ENCODE measurements at places on chromosomes 11 and 22.

GRCh38 chr11:8826901-8827560 is 84.0 kb upstream of the AKIP1 start:
- no peak for DNase-seq

DNA sequence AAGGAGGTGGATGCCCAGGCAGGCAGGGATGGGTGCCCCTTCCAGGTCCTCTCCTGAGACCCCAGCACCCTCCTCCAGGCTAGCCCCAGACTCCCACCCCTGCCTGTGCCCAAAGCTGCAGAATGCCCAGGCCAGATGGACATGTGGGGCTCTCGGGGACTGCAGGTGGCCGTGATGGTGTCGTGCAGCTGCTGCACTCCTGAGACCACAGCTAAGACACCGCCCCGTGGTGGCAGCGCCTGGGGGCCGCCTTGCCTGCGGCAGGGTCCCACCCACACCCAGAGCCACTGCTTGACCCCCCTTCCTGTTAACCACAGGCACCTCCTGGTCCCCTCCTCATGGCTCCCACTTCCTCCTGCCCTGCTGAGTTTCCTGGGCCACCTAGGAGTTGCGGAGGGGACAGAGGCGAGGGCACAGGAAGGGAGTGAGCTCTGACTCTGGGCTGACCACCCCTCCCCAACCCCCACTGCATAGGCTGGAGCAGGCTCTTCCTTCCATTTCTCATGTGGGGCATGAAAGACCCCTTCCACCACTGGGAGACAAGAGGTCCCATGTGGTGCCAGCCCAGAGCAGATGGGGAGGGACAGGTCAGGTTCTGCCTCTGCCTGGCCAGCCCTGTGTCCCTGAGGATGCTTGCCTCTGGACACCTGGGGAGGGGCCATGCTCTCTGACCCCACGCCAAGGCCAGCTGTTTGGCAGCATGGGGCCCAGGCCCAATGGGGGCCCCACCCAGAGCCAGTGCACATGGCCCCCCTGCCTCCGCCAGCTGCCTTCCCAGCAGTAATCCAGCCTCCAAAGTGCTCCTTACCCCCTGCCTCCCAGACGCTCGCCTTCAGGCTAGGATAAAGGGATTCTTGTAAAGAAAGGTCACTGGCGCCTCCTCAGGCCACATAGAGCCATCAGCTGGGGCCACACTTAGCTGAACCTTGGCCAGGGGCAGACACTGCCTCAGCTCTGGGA is 29.3 kb downstream of the OSBPL5 start:
- DNase-seq: no peak

DNA sequence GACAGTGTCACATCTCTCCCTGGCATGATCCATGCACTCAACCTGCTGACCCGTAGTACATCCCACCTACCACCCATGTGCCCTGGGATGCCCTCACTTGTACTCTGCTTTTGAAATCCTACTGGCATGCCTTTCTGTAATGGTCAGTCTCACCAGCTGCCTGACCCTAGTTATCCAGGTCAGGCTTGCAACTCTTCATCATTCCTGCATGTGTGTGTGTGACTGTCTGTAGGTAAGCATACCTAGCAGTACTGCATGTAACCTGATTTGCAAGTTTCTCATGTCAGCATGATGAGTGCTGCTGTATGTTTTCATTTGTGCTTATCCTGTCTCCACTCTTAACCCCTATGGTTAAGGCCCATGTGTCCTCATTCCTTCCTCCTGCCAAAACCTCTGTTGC is 202.0 kb upstream of the MTNR1B start:
- DNase-seq: no peak

GRCh38 chr11:82830746-82831145 is 69.5 kb downstream of the PRCP start:
- no peak for DNase-seq

GRCh38 chr22:47846206-47846605 is 1083.8 kb downstream of the TBC1D22A start:
- no peak for DNase-seq

DNA sequence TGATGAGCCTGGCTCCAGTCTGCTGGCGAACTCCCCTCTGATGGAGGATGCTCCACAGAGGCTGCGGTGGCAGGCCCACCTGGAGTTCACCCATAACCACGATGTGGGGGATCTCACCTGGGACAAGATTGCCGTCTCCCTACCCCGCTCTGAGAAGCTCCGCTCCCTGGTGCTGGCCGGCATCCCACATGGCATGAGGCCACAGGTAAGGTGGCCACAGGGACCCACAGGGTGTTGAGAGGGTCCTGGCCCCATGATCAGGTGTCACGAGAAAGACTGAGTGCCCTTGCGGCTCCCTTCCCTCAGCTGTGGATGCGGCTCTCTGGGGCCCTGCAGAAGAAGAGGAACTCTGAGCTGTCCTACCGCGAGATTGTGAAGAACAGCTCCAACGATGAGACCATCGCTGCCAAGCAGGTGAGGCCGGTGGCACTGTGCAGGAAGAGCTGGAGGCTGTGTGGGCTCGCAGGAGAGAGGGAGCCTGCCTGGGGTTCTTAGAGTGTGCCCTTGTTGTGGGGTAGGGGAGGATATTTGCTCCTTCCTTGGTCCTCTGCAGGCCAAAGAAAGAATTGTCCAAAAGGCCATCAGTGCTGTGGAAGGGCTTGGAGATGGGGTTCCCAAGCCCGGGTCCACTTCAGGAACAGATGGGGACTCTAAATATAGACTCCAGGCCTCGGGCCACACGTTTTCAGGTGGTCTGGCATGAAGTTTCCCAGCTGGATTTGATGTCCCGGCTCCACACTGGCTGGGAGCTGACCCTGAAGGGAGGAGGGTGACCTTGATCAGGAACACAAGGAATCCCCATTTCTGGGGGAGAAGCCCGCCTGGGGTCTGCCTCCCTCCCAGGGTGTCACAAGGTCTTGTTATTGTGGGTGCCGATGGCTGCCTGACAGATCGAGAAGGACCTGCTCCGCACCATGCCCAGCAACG is 34.1 kb downstream of the SGSM3 start:
- no peak for DNase-seq

GRCh38 chr22:37996079-37996478 is 11.7 kb upstream of the SOX10 start:
- peak; percentile 20 for DNase-seq

DNA sequence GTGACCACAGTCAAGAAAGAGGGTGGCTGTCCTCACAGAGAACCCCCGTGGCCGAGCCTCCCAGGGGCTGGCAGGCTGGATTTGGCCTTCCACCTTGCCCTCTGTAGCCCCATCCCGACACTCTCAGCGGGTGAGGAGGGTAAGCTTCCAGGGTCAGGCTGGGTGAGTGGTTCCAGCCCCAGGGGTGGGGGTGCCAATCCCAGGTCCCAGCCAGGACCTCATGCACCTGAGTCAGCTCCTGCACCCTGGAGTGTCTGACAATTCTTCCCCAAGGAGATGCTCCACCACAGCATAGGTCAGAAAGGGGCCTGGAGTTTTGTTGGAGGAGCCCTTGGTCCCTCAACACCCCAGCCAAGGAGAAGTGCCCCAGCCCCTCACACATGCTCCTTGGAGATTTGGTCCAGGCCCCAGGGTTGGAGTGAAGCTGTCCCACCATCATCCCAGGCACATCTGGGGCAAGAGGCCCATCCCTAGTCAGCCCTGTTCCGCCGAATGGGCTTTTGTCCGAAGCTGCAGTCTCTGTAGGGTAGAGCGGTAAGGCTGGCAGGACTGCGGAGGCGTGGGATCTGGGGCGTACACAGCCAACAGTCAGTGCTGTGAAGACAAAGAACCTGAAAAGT is 8.4 kb downstream of the LINC01488 start:
- no peak for DNase-seq
